Left renal cortex interstitium (tissue), 4 donors: ENCODE measurements at places on chromosomes 6 and 20. TPM values are rescaled to one million over a fixed set of nuclear protein-coding genes. Genes with fewer than 3 reads are reported as not detected.

MED23 gene
- 55.7 TPM for polyA plus RNA-seq

DNA sequence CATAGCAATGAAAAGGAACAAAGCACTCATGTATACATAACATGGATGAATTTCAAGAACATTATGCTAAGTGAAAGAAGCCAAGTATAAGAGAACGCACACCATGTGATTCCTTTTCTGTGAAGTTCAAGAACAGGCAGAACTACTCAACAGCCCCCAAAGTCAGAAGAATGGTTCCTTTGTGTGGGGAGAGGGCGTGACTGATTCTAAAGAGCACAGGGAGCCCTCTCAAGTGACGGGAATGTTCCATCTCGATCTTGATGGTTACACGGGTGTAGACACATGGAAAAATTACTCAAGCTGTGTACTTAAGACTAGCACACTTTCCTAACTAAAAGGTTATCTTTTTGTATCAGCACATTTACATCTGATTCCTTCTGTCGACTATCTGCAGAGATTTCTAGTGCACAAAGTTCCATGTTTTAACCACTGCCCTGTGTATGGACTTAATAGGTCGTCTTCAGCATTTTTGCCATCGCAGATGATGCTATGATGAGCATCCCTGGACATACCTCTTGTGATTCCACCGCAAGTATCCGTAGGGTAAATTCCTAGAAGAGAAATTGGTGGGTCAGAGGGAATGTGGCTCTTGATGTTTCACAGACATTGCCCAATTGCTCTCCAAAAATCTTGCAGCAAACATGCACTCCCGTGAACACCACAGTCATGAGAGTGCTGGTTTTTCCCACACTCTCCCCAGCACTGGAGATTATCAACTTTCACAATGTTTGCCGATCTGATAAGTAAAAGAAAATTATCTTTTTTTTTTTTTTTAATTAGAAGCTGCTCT lies 279.3 kb downstream of the BMP7 start:
- DNase-seq = no peak

NELFE gene
- 88.5 TPM for polyA plus RNA-seq

DNA sequence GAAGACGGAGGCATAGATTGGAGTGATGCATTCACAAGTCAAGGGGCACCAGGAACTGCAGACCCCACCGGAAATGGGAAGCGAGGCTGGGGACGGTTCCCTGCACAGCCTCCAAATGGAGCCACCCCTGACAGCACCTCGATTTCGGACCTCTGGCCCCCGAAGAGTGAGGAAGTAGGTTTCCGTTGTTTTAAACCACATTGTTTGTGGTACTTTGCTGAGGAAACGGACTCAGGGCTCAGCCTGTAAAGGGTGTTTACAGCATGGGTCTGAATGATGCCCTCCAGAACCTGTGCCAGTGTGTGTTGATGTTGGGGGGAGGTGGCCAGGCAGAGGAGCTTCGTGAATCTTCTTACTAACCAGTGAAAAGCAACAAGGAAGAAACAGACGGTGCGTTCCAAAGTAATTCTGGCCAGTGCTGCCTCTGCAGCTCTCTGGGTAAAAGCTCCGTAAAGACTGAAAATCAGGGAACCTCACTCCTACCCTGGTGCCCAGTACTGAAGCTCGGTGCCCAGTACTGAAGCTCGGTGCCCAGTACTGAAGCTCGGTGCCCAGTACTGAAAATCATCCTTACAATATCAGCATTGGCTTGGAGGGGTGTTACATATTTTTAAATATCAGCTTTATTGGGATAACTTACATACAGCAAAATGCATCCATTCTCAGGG lies 30.1 kb upstream of the CCR6 start:
- no peak for DNase-seq

DNA sequence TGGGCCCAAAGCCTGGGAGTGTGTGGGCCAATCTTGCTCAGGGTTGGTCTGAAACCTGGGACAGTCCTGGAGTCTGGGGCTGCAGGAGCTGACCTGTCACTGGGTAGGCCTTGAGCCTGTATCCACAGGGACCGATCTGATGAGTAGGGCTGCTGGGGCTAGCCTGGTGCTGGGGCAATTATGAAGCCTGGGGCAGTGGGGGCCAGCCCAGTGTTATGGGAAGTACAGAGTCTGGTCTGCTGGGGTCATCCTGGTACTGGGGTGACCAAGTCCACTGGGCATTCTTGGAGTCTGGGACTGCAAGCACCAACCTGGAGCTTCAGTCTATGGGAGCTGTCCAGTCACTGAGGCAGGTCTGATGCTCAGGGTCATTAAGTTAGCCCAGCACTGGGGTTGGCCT lies 20.7 kb downstream of the DEFB115 start:
- DNase-seq = no peak

SLC22A7 gene
- 0.30 TPM for polyA plus RNA-seq
